ENCODE measurements at places on chromosomes 11 and 22.

DNA sequence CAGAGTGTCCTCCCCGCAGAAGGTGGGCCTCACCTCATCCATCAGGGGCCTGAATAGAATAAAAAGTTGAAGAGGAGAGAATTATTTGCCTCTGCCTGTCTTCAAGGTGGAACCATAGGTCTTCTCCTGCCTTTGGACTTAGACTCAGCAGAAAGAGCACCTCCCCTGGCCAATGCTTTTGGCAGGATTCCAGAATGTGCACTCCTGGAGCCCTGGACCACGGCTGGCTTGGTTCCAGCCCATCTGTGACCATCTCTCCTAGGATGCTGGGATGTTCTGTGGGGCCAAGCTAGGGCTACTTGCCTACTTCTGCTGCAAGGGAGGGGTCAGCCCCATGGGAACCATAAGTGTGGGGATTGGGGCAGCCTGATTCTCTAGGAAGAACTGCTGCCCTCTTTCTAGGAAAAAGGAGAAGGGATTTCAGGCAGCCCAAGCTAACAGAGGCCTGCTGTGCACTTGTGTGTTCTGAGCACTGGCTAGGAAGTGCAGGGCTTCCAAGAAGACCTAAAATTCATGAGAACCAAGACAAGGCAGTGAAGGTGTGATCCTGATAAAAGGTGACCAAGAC lies 32.2 kb upstream of the SHANK2 start:
- no peak for DNase-seq

- peak; percentile 0 for DNase-seq
Measured at GRCh38 chr11:110712659-110713448, 617 bp upstream of the ARHGAP20 start.

GRCh38 chr11:23778971-23779370 lies 717.9 kb upstream of the LUZP2 start:
- no peak for DNase-seq

DNA sequence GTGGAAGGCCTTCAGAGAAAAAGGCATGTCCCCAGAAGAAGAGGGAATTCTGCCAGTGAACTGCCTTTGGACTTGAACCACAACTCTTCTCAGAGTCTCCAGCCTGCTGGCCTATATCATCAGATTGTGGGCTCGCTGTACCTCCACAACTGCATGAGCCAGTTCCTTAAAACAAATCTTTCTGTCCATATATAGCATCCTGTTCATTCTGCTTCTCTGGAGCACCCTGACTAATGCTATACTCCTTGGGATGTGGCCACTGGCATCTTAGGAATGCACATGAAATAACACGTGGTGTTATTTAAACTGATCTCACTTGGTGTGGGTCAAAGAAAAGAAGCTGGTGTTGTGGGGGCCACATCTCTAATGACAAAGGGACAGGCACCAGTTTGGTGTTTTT lies 58.3 kb upstream of the VSTM5 start:
- no peak for DNase-seq

DNA sequence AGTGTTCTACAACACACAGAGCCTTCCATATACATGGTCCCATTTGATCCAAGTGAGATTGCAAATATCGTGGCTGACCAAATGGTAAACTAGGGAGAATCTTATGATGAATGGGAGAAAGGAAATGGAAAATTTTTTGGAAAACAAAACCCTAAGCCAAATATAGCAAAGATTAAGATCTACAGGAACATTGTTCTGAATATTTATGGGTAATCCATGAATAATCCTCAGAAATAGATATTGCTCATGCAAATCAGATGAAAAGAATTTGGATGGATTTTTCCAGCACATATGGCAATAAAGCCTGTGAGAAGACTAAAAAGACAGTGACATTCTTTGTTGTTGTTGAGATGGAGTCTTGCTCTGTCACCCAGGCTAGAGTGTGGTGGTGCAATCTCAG lies 21.7 kb upstream of the PRDM10 start:
- no peak for DNase-seq

- DNase-seq = no peak
Measured at GRCh38 chr11:442611-443081, 835 bp upstream of the ANO9 start.

DNA sequence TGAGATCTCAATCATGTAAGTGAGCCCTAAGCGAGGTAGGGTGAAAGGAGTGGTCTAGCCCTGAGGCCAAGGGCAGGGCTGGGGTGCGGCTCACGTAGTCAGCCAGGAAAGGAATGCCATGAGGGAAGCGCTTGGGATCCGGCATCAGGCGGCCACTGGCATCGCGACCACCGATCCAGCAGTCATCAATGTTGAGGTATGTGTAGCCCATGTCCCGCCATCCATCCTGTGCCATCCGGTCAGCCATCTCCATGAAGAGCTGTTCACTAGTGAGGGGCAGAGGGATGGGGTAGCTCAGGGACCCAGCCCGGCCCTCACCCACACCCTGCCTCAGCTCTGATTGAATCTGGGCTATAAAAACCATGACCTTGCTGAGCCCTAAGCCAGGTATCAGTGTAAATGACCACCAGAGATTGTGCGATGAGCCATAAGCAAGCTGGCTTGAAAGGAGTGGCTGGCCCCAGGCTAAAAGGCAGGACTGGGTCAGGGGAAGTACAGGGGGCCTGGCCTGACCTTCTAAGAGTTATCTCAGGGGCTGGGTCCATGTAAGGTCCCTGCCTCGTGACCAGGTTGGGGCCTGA lies 2.9 kb downstream of the NAGA start:
- no peak for DNase-seq

Data from stimulated activated CD4-positive, alpha-beta T cell treated with anti-CD3 and anti-CD28 coated beads, Interleukin-4, amount 100 ng/mL, for 4 hours (primary cell).